ENCODE measurements at places on chromosomes 3 and 15.

DNA sequence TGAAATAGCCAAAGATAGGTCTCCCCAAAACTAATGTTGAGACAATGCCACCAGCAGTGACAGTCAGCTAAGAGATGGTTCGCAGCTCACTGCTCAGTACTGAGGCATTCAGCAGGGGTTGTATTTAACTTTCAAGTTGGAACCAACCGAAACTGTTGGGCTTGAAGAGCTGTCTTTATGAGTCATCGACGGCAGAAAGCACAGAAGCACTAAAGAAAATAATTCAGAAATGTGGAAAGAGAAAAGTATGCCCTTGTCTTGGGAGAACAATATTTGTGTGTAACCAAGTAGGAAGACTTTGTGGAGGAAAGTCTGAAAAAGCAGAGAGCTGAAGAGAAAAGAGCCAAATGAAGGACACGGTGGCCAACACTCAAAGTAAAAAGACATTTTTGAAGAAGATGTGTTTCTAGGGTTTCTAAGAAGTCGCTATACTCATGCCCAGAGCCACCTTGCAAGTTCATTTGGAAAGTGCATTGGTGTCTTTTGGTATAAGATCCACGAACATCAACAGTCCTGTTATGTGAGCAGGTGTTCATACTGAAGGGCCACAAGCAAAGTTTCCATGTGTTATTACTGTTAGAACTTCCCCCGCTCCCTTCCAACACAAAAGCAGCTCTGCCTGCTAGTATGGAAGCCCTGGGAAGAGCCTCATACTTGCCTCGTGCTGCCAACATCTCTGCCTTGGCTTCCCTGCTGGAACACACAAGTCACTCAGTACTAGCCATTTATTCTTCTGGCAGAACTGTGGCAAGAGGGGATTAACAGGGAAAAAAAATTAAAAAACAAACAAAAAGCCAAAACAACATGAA, 4.1 kb upstream of the RARB start:
- no peak for DNase-seq

GRCh38 chr3:152388631-152389030, 119.9 kb downstream of the MBNL1 start:
- DNase-seq, result no peak

DNA sequence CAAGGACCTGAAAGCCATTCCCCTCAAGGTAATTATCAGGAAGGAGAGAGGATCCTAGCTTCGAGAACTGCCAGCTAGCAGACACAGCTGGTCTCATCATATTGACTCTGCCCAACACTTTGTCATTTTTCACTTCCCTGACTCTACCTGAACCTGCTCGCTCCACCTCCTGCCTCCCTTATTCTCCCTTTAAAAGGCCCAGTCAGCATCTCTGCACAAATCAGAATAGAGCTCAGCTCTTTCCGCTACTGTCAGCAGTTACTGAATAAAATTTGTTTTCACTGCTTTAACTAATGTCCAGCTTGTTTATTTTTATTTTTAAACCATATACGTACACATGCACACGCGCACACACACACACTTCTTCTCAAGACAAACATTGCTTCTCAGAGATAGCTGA, 57.2 kb upstream of the MCF2L2 start:
- DNase-seq, result no peak

- DNase-seq, result no peak
Measured at GRCh38 chr15:47384776-47385175, 332.5 kb upstream of the SEMA6D start.

DNA sequence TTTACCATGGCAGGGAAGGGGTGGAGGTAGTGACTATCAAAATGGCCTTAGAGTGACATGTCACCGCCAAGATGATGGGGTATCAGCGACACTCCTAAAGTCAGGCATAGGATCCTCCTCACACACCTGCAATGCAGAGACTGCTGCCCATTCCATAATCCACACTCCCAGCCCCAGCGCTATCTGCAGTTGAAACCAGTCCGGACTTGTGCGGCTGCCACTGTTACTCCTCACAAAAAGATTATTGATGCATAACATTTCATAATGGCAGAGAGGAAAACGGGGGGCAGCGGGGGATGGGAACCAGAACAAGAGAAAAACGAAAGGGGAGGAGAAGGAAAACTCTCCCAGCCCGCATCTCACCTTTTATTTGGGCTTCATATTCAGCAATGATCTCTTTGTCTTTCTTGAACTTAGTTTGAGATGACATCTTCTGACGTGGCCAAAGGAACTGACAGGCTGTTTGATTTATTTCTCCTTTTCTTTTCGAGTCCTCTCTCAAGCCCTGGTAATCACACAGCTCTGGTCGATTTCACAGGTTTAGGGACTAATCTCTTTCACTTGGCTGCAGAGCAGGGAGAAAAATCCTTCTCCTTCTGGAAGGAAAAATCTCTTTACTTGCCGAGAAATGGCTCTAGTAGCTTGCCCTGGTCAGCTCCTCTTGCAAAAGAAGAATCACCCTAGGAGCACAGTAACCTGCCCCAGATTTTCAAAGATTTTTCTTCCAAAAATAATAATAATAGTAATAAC, 749 bp downstream of the SRGAP3 start:
- DNase-seq, result no peak
